HFFc6 (cell line): ENCODE measurements at places on chromosomes 1 and 21.

DNA sequence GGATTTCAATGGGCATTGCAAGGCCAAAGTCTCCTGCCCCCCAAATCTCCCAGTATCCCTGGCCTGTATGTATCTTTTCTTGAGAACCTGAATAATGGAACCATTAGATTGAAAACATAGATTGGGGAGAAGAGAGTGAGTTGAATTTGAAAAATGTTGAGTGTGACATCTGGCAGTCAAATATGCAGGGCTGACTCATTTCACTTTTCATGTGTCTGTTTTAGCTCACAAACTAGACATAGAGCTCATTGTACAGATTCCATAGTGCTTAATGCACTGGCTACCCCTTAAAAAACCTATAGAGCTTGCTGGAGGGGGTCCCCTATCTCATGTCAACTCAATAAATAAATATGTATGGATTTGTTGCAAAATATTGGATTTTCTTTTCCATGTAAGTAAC, 30.8 kb downstream of the DDR2 start:
- DNase-seq: peak; percentile 30

GRCh38 chr1:232568331-232568852, 61.5 kb downstream of the SIPA1L2 start:
- no peak for DNase-seq

DNA sequence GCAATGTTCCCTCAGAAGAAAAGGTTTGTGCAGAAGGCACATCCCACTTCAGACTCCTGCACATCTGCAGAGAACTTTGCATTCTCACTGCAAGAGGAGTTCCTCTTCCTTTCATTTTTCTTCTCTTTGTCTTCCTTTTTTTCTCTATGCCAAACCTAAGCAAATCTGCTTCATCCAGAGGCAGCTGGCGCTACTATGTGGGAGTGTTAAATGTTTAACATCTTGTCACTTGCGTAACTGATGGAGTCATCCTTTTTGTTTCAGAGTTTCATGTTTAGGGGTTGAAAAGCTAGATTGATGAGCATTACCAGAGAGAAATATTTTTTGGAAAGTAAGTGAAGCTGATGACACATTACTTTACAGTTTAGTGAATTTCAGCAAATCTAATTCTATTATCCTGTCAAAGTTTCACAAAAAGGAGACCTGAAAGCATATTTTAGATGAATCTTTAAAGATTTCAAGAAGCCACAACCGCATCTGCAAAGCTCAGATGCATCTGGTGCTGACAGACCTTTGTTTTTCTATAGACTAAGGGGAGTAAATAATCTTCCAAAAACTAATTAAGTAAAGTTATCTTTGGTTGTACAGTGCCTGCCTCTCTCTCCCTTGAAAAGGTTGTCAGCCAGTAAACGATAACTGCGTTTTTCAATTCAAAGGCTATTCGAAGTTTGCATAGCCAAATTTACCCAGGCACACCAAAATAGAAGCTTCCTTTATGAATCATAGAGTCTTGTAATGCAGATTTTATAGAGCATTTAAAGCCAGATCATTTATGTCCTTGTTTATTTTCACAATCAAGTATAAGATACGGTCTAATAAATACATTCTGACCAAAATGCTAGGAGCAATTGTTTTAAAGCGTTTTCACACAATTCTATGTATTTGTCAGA, 1.2 kb upstream of the LRRC53 start:
- no peak for DNase-seq

DNA sequence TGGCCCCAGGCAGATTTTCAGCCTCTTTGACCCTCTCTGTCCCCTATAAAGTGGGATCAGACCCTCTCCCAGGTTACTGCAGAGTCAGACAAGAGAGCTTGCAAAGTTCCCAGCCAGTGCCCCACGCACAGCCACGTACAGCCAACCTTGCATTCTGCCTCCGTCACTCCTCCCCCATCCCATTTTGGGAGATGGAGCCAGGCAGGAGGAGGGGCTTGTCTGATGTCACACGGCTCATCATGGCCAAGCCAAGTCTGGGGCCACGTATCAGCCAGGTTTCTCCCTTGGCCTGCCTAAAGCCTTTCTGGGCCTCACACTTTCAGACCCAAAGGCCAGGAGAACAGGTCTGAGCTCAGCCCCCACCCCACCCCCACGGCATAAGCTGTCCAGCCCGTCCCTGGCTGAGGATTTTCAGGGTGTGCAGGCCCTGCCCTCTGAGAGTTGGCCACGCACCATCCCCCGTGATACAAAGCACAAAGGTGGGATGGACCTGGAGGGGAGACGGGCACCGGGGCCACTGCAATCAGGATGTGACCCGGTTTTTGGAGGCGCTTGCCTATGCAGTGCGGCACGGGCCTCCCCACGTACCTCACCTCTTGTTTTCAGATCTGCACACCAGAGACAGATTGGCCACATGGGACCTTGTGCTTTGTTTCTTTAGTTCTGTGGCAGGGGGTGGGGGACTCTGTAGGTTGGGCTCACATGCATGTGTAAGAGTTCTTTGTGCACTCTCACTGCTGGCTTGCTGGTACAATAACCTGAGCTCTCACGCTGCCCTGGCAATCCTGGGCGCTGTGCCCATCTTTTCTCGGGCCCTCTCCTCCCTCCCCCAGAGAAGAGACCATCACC, 47.6 kb downstream of the TRIM11 start:
- DNase-seq: no peak

DNA sequence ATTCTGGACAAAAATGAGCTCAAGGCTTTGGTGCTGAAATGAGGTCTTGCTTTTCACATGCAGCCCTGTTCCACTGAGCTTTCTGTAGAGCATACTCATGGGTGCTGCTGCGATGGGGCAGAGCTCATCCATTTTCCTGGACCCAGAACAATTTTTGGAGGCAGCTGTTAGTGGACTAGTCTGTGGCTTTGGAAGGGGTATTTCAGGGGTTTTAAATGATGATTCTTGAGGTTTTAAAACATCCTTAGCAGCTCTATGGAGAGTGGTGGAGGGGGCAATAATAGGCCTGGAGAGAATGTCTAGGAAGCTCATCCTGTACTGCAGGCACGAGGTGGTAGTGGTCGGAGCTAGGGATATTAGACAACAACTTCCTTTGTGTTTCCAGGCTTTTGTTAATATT, 16.5 kb downstream of the NOS1AP start:
- DNase-seq: no peak

DNA sequence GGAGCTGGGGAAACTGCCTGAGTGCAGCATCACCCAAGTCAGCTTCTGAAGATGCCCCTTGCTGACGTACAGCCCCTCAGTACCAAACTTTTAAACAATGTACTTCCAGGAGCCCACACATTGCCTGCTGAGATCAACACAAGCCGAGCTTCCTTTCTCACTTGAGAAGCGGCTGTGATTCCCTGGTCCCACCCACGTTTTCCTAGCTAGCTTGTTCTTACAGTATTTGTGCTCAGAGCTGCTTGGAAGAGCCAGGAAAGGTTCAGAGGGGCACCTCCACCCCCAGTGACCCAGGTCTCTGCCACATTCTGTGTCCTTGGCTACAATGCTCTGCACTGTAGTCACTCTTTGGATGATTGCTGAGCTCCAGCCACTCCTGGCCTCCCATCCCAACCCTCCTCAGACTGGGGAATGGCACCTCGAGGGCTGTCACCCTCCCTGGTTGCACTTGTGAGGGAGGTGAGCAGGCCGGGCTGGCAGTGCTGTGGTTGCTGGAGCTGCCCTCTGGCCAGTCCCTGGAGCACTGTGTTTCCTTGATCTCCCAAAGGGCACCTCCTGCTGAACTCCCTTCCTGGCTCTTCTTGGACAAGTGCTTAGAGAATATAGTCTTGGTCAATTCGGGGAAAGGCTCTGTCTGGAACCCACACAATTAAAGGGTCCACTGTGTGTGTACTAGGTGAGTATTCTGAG, 355.1 kb downstream of the AJAP1 start:
- no peak for DNase-seq
